ENCODE measurements at places on chromosomes 11 and 22.

DNA sequence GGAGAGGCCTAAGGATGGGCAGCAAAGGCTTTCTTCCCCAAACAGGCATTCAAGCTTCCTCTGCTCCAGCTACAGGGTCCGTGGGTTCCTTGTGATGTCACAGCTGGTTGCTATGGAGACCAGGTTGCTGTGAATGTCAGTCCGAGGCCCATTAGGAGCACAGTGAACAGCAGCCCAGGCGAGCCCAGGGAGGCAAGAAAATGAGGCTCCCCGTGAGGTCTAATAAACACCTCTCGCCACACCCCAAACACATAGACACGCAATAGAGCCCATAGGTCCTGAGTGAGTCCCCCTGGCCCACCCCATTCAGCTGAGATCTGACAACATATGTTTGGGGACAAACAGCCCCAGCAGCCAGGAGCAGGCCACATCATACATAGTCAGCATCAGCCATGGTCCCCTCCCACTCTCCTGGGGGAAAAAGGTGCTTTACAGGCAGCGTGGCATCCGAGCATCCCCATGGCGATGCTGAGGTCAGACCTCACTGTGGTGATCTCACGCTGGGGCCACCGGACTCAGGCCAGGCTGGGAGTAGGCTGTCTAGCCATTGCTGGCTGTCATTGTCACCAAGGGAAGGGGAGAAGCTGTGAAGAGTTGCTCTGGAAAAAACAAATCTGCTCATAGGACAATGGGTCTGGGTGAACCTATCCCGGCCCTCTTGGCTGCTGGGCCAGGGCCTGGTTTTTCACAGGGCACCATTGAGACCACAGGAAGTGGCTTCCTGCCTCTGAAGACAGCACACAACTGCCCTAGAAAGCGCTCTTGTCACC is 23.1 kb upstream of the TP53I11 start:
- no peak for DNase-seq

DNA sequence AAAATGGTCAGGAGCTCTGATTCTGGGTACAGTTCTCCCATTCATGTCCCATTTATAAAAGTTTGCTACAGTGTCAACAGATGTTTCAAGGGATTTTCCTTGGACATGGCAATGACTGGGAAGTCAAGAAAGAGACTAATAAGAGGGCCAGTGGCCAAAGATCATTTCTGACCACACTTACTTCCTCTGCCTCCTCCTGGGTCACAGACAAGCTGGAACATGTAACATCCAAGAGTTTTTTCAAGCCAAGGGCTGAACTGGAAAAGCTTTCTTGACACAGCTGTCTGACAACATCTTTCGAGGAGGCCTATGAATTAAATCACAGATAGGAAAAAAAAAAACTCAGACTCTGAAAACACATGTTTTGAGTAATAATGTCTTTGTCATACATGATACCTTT is 8.7 kb downstream of the COMMD9 start:
- DNase-seq, result no peak

GRCh38 chr11:2100361-2101170 is 38.6 kb downstream of the IGF2 start:
- DNase-seq, result no peak

- no peak for DNase-seq
Observed at GRCh38 chr22:48396785-48397530, 1430.7 kb downstream of the BRD1 start.

DNA sequence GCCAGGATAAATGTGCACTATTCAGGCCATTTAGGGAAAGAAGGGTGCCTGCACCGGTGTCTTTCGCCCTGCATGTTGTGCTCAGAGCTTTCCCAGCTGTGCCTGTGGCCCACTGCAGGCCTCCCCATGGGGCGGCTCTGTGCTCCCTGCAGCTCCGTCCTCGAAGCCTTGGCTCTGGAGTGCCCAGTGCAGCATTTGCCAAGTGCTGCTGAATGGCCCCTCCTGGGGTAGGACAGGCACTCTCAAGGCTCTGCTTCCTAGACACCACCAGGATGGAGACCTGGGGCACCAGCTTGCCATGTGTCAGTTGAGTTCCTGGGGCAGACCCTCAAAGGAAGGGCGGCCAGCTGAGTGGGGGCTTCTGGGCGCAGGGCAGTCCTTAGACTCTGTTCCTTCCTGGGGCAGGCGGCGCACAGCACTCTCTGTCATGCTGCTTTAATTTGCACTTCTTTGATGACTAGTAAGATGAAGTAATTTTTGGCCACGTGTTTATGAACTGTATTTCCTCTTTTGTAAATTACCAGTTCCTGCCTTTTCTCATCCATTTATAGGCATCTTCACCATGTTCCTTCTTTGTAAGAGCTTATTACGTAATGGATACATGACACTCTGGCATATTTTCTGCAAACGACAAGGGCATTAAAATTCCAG is 32.1 kb upstream of the GNB1L start:
- no peak for DNase-seq

- DNase-seq, result no peak
Observed at GRCh38 chr22:19105867-19106802, 16.1 kb downstream of the DGCR2 start.

DNA sequence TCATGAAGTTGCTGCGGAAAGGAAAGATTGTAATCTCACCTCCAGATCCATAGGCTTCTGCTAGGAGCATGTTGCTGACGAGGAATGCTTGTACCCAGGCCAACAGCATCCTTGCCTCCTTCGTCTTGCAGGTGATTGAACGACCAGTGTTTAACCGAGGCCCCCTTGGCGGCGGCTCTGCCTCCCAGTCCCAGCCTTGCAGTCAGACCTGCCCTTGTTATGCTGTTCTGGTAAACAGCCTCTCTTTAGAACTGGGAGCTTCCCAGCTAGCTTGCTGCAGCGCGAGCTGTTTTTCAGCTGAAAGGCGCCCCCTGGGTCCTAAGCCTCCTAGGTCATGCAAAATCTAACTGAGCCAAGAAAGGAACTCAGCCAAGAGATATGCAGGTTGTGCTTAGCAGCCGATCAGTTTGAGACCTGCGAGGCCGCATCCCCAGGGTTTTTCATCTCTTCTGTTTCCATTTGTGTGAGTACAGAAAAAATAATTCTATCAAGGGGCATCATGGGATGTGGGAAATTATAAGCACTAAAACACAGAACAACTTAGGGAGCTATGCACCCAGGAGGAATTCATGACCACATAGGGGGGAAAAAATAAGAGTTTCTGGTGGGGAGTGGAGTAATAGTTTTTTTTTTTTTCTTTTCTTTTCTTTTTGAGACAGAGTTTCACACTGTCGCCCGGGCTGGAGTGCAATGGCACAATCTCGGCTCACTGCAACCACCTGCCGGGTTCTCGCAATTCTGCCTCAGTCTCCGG is at the start of gene PIK3IP1:
Gene PIK3IP1, minus strand, starts transcription at position 253 of the 754 bp plus-strand sequence. Its CDS starts 144 bp downstream, at position 109.
- DNase-seq, result peak; percentile 73

DNA sequence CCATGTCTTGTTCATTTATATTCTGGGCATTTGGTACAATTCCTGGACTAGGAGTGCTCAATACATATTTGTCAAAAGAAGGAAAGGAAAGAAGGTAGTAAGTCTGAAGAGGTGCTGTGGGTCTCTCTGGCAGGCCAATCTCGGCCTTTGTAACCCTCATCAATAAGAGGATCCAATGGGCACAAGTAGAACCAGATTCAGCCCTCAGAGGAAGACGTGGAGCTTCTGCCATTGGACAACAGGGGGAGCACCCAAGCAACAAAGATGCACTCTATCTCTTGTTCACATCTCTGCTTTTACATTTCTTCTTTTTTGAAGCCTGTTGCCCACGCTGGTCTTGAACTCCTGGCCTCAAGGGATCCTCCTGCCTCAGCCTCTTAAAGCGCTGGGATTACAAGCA is 2.2 kb upstream of the VPS11 start:
- DNase-seq, result no peak

GRCh38 chr11:123302751-123303195 is 107.7 kb upstream of the CLMP start:
- no peak for DNase-seq

- DNase-seq, result no peak
Observed at GRCh38 chr11:33064033-33064825, 24.9 kb downstream of the TCP11L1 start.

DNA sequence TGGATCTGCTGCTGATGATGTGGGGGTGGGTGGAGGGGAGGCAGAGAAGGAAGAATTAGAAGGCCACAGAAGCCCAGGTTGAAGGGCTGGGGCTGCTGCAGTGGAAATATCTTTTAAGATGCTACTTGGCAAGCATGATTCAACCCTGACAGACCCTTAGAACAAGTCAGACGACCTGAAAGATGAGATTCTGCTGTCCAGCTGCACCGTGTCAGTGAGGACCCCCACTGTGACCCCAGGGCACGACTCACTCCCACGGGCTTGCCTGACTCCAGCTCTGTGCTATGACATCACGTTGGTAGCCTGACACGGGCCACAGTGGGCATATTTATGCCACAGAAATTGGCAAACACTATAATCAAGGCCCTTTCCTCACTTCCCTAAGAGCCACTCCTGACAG is 36.0 kb downstream of the LRFN4 start:
- DNase-seq, result no peak
